Activated naive CD8-positive, alpha-beta T cell treated with anti-CD3 and anti-CD28 coated beads for 36 hours (primary cell): ENCODE measurements at places on chromosomes 2 and 18.

DNA sequence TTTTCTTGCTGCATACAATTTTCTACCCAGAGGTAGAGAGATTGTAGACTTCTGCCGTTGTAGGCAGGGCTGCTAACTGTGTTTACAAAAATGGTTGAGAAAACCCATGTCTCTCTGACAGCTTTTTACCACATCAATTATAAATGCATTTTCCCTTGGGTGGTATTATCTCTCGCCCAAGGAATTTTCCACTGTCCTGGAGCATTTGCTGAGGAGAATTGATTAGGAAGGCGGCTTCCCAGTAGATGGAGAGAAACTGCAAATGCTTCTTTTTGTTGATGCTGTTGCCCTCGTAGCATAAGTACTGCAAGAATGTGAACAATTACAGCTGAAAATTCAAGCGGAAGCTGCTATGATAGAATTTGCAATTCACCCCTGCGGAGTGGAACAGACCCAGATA, 1007.7 kb upstream of the KLHL29 start:
- DNase-seq: no peak

DNA sequence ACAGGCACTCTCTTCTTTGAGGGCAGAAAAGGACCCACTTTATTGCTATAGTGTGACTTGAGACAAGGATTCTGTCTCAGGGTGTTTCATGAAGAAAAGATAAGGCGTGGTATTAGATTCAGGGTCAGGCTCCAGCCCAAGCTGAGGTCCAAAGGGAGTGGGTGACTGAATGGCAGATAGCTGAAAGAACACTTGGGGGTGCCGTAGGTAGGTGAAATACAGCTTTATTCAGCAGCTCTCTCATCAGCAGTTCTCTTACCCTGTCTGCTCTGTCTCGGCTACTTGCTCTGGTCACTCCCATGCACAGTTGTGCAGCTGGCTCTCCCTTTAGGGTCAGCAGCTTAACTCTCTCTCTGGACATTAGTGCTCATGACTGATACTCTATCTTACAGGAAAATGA, 379.9 kb downstream of the LPIN1 start:
- no peak for DNase-seq

- DNase-seq: no peak
These were observed 38.7 kb downstream of the SDC1 start for GRCh38 chr2:20186078-20186854.

DNA sequence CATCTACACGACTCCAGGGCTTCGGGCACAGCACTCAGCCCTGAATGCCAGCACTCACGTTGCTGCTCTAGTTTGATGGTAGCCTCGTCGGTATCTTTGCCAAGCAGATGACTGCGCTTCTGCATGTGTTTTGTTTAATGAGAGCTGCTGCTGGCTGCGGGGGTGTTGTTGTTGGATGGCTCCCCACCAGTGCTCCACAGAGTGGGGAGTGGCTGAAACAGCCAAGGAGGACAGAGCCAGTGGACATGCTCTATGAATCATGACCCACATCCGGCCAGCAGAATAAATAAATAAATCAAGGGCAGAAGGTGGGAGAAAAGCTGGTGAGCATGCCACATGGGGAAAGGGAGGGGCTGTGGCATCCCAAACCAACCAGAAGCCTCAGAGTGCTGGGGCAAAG, 131.2 kb upstream of the SOX11 start:
- DNase-seq: no peak

DNA sequence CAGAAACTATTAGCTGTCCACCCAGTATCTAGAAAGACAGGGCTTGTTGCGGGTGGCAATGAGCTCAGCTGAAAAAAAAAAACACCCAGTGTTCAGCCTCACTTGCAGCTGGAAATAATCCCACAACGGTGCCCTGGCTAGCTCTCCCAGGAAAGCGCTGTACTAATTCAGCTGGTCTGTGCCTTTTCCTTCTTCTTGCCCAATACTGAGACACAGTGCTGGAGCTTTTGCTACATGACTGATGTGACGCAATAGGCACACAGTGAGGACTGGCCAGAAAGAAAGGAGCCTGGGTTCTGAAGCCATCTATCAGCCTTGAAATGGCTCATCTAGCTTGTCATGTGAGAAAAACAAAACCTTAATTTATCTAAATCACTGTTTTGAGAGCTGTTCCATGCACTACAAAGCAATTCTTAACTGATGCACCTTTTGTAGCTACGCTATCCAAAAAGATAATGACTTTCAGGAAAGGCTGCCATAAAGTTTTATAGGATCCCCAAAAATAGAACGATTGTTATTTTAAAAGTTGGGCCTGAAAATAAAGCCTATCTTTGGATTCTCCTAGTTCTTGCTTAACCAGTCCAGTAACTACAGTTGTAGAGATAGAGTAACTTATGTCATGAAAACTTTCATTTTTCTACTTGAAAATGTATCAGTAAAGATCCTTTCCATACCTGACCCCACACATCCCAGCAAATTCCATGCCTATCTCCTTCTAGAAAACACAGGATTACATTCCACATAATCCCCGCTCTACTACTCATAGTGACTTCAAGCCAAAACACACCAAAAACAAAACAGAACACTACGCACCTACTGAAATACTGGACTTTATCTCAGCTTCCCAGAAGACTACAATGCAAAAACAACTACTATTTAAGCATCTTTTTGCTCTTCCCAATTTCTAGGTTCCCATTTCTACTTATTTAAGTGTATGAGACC, 15.9 kb downstream of the KIDINS220 start:
- DNase-seq: no peak

DNA sequence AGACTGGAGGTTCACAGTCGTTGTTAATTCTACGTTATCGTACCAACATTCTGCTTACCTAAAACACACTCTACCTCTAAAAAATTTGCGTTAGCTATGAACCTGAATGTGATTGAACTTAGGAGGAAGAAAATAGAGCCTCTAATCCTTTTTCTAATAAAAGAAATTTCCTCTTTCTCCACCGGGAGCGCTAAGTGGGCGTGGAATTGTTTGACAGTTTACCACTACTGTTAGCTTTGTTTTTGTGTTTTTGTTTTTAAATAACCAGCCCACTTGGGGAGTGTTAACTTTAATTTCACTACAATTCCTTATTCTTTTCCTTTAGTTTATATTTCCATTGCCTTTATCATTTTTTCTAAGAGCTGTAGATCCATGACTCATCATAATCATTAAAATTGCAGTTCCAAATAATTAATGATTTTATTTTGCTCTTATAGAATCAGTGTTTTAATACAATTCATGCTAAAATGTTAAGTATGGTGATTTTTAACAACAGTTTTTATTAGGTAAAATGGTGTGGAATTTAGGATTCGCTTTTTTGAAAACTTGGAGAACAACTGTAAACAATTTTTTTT, 55.0 kb upstream of the ITM2C start:
- no peak for DNase-seq

GRCh38 chr2:100050685-100051084, 91.7 kb downstream of the AFF3 start:
- no peak for DNase-seq

- DNase-seq: no peak
These were observed 72.9 kb downstream of the HS6ST1 start for GRCh38 chr2:128245813-128246212.

GRCh38 chr2:8577573-8577972, 104.3 kb upstream of the ID2 start:
- no peak for DNase-seq

GRCh38 chr2:67516899-67517530, 119.9 kb downstream of the ETAA1 start:
- no peak for DNase-seq
